Choroid plexus epithelial cell (primary cell): ENCODE measurements at places on chromosomes 1 and 21.

DNA sequence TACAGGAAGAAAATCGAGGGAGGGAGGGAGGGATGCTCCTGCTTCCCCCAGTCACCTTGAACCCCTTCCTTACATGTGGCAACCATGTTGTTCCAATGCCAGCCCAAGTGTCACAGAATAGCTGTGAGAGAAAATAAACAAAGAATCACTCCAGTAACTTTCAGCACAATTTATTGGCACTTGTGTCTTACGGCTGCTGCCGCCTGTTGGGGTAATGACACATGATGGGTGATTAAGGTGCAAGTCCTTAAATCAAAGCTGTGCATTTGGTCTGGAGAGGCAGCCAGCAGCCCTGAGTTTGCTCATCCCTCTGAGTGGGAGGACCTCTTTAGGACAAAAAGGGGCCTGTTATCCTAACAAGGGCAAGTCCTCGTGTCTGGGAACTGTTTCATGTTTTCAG lies 377.7 kb downstream of the PCP4 start:
- no peak for DNase-seq

GRCh38 chr21:31735511-31735992 lies 3.6 kb upstream of the SCAF4 start:
- DNase-seq = no peak

DNA sequence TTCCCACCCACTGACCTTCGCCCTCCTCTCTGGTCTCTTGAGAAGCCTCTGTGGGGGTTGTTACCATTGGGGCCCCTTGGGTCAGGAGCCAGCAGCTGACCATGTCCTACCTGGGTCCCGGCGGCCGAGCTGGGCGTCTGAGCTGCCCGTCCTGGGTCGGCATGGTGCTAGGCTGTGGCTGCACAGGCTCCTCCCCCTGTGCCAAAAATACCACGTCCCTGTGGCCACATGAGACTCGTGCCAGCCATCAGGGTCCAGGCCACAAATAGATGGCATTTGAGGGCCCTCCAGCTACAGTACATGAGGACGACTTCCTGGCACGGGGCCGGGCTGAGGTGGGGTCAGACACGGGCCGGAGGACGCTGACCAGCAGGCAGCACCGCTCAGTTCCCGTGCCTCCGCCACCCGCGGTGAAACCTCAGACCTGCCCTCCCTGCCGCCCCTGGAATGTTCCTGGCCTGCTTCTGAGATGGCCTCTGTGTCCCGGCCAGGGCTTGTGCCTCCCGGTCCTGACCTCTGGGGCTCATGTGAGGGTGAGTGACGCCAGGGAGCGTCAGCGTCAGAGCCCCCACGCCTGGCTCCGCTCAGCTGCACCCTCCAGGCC lies at the start of gene PERM1:
TSS of gene PERM1 (minus strand) at position 139 of the 604 bp plus-strand sequence. CDS start 1,064 bp downstream, outside the sequence.
- DNase-seq = no peak

- peak; percentile 41 for DNase-seq
These were observed 513.6 kb downstream of the PLPP3 start for GRCh38 chr1:56065729-56066128.

GRCh38 chr1:241518476-241519307 lies 863 bp downstream of the FH start:
- peak; percentile 44 for DNase-seq

- peak; percentile 35 for DNase-seq
These were observed 1386.0 kb upstream of the ADGRL4 start for GRCh38 chr1:80392529-80392928.
